Right kidney (tissue), 9 donors: ENCODE measurements at places on chromosomes 2 and 18.

GRCh38 chr2:43239981-43240765, 13.8 kb upstream of the ZFP36L2 start:
- no peak for DNase-seq

DNA sequence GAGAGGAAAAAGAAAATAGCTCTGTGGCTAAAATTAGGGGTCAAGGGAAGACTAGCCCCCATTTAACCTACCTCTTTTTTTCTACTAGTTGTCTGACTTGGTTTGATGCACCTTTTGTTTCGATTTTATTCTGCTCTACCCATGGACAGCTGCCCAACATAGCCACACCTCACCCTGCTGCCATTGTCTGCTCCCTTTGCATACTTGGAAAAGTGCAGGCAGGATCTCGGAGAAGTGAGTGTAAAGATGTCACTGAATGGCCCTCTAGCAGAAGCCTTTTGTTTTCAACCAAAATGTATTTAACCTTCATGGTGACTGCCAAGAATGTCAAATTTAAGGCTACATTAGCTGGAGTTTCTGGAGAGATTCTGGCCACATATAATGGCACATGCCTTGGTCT, 62.9 kb downstream of the SETBP1 start:
- no peak for DNase-seq

- no peak for DNase-seq
These were observed 1456.1 kb upstream of the ACVR2A start for GRCh38 chr2:146388757-146389156.

GRCh38 chr2:227004482-227004881, 159.5 kb downstream of the COL4A4 start:
- no peak for DNase-seq

DNA sequence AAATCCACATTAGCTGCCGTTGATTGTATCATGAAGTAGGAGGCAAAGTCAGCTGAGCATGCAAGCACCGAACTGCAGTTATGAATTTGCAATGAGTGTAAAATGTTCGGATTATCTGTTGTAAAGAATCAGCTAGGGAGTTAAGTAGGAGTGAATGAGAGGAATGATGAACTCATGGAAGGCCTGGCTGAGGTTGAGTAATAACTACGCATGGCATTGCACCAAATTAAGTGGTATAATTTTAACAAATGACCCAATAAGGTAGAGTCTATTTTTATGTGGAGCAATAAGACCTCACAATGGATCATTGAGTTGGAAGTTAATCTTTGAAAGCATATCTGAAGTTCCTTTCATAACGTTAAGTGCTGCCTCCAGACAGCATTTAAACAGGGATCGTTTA, 288.2 kb upstream of the CHST9 start:
- no peak for DNase-seq

DNA sequence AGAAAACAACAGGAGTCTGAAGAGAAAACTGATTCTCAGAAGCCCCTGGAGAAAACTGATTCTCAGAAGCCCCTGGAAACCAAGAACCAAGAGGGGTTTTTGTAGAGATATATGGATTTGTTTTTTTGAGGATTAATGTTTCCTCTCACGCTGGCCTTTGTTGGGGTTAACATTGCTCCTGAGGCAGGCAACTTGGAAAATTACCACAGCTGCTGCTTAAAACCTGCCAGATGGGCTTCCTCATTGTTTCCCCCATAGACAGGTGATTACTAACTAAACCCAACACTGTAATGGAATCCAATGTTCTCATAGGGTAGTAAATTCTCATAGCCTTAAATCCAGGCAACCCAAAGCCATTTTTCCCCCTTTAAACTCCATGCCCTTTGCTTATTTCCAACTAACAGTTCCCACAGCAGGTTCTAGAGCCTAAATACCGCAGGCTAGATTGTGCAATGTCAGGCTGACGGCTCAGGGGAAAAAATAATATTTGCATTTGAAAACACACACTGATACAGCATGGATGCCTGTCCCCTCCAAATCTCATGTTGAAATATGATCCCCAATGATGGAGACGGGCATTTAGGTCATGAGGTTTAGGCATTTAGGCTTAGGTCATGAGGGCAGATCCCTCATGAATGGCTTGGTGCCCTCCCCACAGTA, 272.3 kb upstream of the PKDCC start:
- no peak for DNase-seq

DNA sequence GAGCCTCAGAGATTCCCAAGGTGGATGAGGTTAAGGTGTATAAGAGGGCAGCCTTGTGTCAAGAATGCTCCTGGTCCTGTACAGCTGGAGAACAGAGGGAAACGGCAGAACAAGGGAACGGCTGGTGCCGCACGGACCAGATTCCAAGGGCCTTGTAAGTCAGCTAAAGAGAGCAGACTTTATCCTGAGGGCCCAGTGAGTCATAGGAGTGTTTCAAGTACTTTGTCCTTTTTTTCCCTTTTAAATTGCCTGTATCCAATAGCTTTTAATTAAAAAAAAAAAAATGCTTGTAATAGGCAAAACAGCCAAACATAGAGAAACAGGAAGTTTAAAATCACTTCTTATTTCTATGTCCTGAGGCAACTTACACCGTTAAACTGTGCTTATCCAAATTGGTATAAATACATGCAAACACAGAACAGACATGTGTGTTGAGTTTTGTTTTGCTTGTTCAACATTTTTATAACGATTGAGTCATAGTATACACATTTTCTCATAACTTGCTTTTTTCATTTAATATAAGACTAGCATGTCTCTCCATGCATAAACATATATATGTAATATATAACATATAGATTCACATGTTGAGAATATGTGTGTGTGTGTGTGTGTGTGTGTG, 42.1 kb upstream of the EVA1A start:
- no peak for DNase-seq

- DNase-seq, result peak; percentile 14
These were observed 7.0 kb upstream of the NXPH2 start for GRCh38 chr2:138787053-138787666.

- DNase-seq, result no peak
These were observed 37.8 kb downstream of the CXCR4 start for GRCh38 chr2:136080114-136080513.

GRCh38 chr2:54429054-54429453, 27.1 kb upstream of the SPTBN1 start:
- no peak for DNase-seq

GRCh38 chr2:99998651-99999320, 143.6 kb downstream of the AFF3 start:
- DNase-seq, result no peak

GRCh38 chr2:210099940-210100339, 71.3 kb downstream of the KANSL1L start:
- no peak for DNase-seq

DNA sequence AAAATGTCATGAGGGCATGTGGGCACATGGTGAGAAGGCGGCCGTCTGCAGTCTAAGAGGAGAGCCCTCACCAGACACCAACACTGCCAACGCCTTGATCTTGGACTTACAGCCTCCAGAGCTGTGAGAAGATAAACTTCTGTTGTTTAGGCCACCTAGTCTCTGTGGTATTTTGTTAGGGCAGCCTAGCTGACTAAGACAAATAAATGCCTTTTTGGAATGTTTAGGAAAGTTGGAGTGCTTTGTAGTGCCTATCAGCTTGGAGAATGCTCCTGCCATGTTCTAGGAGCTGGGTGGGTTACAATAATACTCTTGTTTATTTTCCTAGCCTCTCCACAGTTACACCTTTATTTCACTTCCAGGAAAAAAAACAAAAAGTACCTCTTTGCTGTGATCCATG, 92.0 kb downstream of the SPP2 start:
- no peak for DNase-seq

DNA sequence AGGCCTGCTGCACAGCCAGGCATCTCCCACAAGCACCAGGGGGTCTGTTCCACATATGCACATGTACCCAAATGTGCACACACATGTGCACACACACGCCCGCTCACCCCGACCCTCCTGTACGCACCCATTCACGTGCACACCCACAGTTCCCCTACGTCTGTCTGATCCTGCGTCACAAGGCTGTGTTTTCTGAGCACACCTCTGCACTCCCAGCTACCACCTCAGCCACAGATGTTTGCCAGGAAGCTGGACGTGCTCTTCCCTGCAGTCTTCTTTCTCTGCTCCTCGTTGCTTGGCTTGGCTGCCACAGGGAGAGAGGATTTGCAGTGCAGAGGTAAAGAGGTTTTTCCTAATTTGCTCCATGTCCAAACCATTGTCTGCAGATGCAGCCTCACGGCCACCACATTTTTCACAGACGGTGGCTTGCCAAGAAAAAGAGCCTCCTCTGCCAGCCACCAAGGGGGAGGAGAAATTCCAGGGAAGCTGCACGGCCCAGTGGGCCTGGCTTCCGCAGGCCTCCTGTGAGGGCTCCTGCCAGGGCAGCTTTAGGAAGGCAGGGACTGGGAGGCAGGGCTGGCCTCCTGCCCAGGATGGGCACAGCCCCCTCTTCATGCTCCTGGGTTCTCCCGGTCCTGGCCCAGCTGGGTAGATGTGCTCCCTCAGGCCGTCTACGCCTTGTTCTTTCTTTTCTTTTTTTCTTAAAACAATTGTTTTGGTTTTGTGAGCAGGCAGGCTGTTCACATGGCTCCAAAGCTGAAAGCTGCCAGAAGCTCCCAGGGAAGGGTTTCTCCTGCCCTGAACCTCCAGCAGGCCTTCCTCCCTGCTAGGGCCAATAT, 29.3 kb upstream of the HS6ST1 start:
- peak; percentile 79 for DNase-seq

- DNase-seq, result peak; percentile 46
These were observed 100.0 kb downstream of the BAZ2B start for GRCh38 chr2:159516241-159516758.

GRCh38 chr18:22335731-22336198, 82.0 kb downstream of the CTAGE1 start:
- DNase-seq, result no peak

DNA sequence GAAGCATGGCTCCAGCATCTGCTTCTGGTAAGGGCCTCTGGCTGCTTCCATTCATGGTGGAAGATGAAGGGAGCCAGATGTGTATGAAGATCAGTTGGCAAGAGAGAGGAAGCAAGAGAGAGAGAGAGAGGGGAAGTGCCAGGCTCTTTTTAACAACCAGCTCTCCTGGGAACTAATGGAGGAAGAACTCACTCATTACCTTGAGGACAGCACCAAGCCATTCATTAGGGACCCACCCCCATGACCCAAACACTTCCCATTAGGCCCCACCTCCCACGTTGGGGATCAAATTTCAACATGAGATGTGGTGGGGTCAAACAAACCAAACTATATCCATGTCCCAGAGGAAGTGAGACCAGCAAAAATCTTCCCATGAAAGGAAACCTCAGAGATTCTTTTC, 124.8 kb upstream of the SIX2 start:
- no peak for DNase-seq

DNA sequence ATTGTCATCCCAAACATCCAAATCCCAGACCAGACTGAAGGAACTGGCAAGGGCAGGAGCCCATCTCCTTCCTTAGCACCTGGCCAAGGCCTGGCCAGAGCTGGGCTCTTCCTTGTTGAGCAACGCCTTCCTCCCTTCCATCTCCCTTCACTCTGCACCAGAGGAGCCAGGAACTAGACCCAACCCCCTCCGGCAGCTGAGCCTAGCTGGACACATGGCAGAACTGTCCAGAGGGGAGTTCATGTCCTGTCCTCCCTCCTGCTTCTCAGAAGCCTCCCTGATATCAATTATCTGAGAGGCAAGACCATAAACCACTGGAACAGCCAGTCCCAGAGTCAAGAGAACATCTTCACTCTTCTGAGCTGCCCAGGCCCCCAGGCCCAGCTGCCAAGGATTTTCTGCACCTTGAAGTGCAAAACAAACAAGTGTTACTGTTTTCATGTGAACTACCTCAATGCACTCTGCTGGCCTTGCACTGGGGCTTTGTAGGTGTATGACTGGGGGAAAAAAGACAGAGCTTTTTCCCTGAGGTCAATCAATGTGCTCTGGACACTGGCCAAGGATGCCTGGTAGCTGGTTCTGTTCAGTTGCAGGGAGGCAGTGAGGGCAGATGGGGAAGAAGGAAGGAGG, 107.6 kb upstream of the MSH6 start:
- no peak for DNase-seq

DNA sequence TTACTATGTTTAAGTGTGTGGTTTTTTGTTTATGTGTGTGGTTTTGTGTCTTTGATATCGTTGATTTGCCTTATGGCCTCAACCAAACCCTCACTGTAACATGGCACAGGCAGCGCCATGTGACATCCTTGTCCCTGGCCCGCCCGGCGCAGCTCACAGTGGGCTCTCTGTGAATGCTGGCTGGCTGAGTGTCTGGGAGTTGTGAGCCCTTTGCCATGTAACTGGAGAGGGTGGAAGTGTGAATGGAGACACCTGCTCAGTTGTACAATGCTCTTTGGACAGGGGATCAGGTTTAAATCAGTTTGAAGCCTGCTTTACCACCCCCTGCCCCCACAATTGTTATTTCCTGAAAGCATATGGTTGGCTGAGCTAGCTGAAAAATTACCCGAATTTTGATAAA, 41.8 kb downstream of the TCF7L1 start:
- no peak for DNase-seq

- DNase-seq, result no peak
These were observed 137.3 kb upstream of the PID1 start for GRCh38 chr2:229408356-229408755.

DNA sequence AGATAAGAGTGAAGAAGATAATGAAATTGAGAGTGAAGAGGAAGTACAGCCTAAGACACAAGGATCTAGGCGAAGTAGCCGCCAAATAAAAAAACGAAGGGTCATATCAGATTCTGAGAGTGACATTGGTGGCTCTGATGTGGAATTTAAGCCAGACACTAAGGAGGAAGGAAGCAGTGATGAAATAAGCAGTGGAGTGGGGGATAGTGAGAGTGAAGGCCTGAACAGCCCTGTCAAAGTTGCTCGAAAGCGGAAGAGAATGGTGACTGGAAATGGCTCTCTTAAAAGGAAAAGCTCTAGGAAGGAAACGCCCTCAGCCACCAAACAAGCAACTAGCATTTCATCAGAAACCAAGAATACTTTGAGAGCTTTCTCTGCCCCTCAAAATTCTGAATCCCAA, 15.7 kb downstream of the MSH6 start:
- no peak for DNase-seq

DNA sequence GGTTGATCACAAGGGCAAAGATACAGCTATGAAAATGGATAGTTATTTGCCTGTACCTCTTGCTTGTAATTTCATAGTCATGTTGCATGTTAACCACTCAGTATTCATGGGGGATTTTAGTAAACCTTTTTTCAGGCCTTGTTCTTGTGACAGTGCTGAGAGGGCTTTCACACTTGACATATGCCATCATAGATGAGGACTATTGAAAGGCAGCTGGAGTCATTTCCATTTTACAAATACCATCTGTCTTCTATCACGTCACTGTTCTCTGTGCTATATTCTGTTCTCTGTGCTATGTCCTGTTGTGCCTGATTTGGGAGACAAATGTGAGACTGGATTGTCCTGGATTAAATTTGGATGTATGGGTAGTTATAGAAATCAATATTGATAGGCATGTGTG, 131.7 kb downstream of the LYPD6B start:
- no peak for DNase-seq

GRCh38 chr18:39746201-39746600, 2180.6 kb upstream of the CELF4 start:
- DNase-seq, result no peak

- no peak for DNase-seq
These were observed 13.4 kb downstream of the MEX3C start for GRCh38 chr18:51184091-51184457.

DNA sequence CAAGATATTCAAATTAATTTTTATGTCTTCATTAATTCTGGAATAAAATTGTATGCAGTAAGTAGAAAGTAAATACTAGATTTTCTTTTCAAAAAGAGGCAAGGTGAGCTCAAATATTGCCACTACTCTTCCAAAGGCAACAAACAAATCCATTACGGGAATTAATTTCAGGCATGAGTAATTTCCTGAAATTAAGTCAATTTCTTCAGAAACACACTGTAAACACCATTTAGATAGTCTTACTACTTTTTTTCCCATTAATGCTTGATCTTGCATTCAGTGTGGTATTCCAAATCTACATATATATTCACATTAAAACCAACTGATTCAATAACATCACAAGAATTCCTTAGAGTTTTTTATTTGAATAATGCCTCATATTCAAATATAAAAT, 1274.0 kb upstream of the CRIM1 start:
- DNase-seq, result no peak
